ENCODE measurements at places on chromosomes 5 and 9.
A peak's percentile ranks its signal among the peaks of the same experiment; 100 is the strongest.

DNA sequence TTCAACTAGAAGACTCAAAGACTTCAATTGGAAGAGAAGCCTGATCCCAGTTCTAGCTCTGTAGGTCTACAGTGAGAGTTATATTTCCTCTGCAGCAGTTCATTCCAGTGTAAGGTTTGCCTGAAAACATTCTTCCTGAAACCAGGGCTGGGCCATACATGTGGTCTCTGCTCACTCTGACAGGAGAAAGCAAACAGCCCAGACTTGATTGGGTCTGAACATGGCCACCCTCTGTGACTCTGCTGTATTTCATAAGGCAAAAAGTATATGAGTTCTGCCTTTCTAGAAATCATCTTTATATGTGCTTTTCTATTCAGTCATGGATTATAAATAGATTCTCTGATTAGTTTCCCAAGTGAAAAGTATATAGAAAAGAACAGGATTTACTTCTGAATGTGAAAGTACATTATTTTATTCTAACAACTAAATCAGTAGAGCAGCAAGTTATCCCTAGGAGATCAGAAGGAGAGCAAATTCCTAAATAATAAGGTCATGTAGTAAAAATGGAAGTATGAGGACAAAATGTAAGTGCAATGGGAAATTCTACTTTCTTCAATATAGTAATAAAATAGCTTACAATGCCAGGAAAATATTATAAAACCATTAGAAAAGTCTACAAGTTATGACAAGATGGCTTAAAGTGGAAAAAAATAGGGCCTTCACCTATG lies 144.3 kb downstream of the EFNA5 start:
- DNase-seq = no peak

DNA sequence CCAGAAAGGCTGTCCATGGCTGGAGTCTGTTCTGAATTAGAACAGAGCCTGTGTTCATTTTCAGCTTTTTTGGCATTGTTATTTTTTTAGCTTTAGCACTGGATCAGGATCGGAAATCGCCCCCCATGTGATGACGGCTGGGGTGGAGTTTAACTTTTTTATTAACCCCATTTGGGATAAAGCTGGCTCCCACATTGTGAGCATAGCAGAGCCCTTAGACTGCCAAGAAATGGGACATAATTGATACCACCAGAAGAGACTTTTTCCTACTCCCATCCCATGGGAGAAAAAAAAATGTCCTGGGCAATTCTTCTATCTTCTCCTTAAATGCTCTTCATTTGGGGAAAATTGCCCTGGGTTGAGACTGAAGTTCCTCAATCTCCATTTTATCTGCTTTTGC lies 52.4 kb downstream of the SLIT3 start:
- no peak for DNase-seq

DNA sequence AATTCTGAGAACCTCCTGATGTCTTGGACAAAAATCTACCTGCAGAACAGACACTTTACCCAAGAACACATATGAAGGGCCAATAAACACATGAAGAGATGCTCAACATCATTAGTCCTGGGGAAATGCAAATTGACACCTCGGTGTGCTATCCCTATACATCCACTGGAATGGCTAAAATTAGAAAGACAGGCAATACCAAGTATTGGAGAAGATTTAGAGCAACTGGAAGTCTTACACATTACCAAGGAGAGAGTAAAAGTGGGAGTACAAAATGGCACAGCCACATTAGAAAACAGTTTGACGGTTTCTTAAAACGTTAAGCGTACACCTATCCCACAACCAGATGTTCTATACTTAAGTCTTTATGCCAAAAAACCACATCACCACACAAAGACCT lies 3.3 kb upstream of the TDRD7 start:
- DNase-seq = peak; percentile 3

- DNase-seq = no peak
Measured at GRCh38 chr9:32348106-32348695, 36.2 kb upstream of the ACO1 start.

DNA sequence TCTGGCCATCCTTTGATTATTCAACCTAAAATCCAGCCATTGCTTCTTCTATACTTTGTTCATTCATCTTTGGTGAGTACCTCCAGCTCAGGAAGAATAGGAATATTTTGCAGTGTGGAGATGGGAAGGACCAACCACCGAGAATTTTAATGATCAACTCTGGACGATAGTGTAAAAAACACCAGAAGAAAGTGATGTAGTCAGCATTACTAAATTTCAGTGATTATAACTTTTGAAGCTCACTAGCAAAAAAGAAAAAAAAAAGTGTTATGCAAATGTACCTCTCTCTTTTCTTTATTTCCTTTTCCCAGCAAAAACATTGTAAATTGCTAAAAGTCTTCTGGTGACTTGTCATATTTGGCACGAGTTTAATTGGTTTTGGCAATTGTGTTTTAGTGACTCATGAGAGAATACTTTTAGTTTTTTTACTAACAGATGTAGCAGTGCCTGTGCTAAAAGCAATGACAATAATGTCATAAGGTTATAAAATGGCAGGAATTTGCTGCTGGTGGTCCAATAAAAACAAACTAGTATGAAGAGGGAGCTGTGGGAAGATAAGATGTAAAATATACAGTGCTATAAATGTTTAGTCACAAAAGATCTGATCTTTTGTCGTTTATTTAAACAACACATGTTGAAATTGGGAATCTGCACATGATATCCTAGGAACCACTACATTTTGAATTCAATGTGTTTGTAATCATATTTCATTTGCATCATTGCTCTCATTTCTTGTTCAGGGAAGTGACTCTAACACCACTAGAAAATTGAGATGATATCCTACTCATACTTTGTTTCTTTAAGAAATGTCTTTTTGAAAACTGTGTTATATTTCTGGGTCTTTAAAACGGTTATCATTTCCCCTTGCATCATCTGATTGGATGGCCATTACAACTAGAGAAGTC lies 81.3 kb upstream of the ERCC6L2 start:
- DNase-seq = no peak
